Activated T-cell treated with anti-CD3 and anti-CD28 coated beads, Interleukin-2, amount 50 U/mL, for 48 hours (primary cell): ENCODE measurements at places on chromosomes 4 and X.
A peak's percentile ranks its signal among the peaks of the same experiment; 100 is the strongest.

- DNase-seq, result no peak
Measured at GRCh38 chr4:159048166-159048886, 54.6 kb upstream of the RAPGEF2 start.

- DNase-seq, result peak; percentile 19
Measured at GRCh38 chrX:79182616-79183015, 38.1 kb downstream of the GPR174 start.

- DNase-seq, result peak; percentile 26
Measured at GRCh38 chr4:154741922-154742850, 1.6 kb upstream of the LRAT start.

DNA sequence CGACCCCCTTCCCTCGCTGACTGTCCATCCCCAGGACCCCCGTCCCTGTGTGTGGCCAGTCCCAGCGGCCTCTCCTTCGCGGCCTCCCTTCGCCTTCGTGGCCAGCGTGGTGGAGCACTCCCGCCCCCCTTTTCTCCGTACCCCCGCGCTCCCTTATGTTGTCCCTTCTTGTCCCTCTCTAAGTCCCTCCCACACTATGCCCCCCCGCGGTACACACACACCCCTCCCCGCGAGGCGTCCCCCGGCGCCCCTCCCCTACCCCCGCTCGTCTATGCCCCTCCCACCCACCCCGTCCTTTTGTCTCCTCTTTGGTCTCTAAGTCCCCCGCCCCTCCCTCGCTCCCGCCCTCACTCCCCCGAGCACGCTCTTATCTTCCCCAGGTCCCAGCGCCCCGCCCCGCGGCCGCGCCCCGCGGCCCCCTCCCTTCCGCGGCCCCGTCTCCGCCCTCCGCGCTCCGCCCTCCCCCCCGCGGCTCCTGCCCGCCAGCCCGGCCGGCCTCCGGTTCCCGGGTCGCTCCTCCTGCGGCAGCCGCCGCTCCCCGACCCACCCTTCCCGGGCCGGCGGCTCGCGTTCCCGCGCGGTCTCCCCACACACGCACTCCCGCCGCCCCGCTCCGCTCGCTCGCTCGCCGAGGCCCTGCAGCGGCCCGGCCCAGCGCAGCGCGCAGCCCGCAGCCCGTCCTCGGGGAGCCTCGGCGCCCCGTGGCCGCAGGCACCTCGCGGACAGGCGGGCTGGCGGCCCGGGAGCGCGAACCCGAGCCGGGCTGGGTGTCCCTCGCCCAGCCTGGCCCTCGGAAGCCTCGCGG is 26.3 kb downstream of the UTP14A start:
- DNase-seq, result peak; percentile 79

- DNase-seq, result no peak
Measured at GRCh38 chr4:14345356-14345775, 656.9 kb upstream of the CPEB2 start.

- peak; percentile 41 for DNase-seq
Measured at GRCh38 chrX:104343428-104344129, 88.8 kb upstream of the ESX1 start.

DNA sequence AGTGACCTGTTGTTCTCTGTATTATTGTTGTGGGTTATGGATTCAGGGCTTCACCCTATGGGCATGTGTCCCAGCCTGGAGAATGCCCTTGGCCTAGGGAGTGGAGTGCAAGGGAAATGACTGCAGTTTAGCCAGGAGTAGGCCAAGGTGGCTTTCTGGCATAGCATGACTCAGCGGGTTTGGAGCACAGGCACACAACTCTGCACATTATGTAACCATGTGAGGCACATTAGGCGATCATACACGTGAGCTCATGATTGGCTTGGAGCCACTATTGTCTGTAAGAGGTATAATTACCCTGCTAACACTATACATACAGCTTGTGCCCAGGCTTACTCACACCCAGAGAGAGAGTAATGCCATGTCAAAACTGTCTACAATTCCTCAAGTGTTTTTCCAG is 35.1 kb upstream of the TACR3 start:
- DNase-seq, result no peak

DNA sequence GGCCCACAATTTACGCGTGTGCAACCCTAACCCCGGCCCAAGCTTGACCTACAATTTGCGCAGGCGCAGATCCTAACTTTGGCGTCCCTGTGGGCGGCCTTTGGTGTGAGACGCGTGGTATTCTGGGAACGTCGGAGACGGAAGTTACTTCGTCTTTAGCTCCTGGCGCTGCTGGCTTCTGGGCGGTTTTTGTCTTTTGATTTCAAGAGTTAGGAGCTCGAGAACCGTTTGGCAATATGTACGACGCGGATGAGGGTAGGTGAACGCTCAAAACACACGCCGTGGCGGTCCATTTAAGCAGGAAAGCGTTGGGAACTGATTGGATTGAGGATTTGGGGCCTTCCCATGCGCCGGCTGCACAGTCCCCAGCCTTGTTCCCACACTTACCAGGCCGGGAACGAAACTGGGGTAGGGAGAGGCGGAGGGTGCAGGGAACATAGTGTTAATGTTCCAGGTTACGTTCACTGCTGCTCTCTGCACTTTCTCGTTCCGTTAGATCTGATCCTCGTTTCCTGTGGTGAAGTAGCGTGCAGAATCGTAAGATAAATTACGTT is at the start of gene POLR2B:
Gene POLR2B (plus strand): TSS at position 147 of the 554 bp plus-strand sequence. CDS start 90 bp downstream, at position 237.
- DNase-seq, result peak; percentile 95

GRCh38 chrX:1658071-1658491 is 43.2 kb downstream of the ASMT start:
- DNase-seq, result peak; percentile 23

- peak; percentile 22 for DNase-seq
Measured at GRCh38 chr4:127623797-127624083, 9.0 kb upstream of the INTU start.

- DNase-seq, result no peak
Measured at GRCh38 chr4:37991623-37992410, 31.6 kb downstream of the PTTG2 start.

- DNase-seq, result peak; percentile 74
Measured at GRCh38 chr4:7761720-7762119, 177.9 kb downstream of the AFAP1 start.

GRCh38 chr4:75018811-75019479 is 86.0 kb downstream of the PARM1 start:
- no peak for DNase-seq

DNA sequence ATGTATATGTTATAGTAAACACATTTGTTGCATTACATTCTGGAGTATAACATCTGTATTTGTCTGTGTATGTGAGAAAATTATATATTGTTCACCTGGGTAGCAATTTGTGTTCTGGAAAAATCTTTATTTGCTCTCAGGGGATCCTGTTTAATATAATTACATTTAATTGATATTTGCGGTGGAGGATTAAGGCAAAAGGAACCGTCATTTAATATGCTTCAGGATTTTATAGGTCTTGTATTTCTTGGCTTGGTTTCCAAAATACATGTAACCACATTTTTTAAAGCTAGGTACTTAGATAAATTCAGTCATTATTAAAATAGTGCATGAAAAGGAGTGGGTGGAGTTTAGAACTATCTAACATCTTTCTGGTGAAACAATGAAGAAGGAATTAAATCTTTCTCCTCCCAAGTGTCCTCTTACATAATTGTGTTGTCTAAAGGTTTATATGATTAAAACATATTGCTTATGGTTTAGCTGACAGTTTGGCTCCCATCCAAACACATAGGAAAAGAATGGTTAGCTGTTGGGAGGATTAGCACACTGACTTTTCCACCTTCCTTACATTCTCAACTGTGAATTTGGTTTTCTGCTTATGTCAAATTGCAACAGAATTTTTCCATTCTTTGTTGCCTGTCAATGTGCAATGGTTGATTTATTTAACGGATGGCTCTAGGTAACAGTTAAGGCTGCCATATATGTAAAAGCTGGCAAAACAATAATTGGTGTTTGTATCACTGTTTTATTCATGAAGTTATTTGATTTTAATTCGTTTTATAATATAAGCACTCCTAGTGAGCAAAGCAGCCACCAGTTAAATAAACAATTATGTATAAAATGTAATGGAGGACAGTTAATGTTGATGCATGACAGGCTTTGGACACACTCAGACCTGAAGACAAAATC is 250.8 kb upstream of the SFRP2 start:
- DNase-seq, result no peak

DNA sequence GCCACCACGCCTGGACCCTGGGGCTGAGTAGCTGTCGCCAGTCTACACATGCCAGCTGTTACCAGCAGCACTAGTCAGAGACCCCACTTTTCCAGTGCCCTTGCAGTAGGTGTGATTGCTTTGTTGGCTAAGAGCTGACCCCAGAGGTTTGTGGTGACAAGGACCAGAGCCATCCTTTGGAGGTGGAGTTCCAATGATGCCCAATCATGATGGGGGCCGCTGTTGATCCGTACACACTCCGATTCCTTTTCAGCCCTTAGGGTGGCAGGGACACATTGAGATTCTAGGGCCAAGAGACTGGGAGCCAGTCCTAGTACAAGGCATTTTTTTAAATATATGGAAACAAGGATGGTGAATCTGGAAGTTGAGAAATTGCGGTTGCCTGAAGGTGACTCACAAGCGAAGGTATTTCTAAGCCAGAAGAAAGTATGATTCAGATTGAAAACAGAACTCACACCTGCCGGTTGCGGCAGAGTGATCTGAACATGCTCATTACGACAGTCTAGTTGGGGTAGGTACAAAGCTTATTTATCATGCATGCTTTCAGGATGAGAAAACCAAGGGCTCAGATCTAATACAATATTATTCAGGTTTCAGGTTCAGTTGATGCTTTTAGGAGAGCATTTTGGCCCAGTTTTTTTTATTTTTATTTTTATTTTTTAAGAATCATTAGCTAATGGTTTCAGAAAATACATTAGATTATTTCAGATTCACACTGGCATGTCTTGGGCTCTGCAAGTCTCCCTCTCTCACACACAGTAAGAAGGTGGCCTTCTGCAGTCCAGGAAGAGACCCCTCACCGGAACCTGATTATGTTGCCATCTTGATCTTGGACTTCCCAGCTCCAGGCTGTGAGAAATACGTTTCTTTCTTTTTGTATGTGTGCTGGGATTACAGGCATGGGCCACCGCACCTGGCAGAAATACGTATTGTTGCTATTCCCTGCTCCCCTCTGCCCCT is 43.4 kb downstream of the SHROOM2 start:
- DNase-seq, result peak; percentile 46

GRCh38 chrX:37470711-37471110 is 100.8 kb upstream of the LANCL3 start:
- no peak for DNase-seq

GRCh38 chr4:139142980-139143379 is 34.0 kb downstream of the ELF2 start:
- no peak for DNase-seq

- no peak for DNase-seq
Measured at GRCh38 chr4:134201216-134202161, at the start of gene PABPC4L. Gene PABPC4L, minus strand, starts transcription at chr4:134201789. Its CDS starts 770 bp downstream, at chr4:134201019.

- no peak for DNase-seq
Measured at GRCh38 chrX:103396186-103396585, 19.8 kb downstream of the BEX3 start.

- DNase-seq, result no peak
Measured at GRCh38 chr4:119626943-119627266, 1.7 kb downstream of the PDE5A start.

- peak; percentile 37 for DNase-seq
Measured at GRCh38 chrX:129984111-129984958, 1.9 kb downstream of the BCORL1 start.

GRCh38 chr4:3533423-3533820 is 1.2 kb upstream of the LRPAP1 start:
- no peak for DNase-seq

DNA sequence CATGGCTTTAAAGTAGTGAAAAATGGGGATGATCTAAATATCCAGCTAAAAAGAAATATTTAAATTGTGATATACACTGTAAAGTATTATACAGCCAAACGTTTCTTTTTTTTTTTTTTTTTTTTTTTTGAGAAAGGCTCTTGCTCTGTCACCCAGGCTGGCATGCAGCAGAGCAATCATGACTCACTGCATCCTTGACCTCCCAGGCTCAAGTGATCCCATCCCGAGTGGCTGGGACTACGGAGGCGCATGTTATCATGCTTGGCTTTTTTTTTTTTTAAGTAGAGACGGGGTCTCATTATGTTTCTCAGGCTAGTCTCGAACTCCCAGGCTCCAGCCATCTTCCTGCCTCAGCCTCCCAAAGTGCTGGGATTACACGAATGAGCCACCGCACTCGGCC is 17.1 kb downstream of the SMIM14 start:
- no peak for DNase-seq

DNA sequence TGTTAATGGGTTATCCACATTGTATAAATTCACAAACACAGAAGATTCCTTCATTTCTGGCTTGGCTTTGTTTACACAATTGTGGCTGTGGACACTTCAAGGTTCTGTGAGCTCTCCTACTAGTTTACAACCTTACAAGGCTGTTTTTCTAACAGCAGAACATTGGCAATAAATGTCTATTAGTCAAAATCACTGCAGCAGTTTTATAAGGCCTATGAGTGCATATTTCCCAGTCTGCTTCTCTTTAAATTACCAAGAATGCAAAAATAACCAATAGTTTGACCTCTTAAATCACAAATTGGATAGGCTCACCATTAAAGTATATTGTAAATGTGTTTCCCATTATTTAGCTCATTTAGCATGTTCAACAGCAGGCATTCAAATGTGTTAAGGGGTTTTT is 239.2 kb downstream of the DKK2 start:
- no peak for DNase-seq

DNA sequence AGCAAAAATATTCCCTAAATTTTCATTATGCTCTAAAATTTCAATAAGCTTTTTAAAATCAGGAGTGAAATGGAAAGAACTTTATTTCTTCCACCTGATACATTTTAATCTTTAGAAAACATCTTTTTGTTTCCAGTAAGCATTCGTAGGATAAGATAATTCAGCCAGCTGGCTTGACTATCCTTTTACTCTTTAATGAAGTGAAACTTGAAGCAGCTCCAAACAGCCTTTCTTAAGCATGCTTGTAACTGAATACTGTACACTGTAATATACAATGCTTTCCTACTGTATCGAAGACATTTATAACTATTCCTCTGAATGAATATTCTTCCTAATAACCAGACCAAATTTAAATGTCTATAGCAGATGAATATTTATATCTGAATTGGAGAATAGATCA is 98.8 kb downstream of the KLHL4 start:
- no peak for DNase-seq

DNA sequence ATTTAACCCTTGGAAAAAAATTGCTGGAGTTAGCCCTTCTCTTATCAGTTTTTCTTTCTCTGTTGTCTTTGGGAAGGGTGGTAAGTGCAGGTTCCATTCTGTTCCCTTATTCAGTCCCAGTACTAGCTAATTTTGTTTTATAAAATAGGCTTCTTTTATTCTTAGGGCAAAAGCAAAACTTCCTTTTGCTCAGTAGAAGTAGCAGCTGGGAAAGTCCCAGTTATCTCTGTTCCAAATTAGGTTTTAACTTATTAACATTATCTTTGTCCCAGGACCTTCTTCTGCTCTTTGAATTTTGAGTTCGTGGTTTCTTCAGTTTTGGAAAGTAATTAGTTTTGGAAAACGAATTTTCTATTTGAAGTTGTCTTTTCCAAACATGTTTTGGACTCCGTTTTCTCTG is 61.1 kb downstream of the BANK1 start:
- DNase-seq, result no peak

DNA sequence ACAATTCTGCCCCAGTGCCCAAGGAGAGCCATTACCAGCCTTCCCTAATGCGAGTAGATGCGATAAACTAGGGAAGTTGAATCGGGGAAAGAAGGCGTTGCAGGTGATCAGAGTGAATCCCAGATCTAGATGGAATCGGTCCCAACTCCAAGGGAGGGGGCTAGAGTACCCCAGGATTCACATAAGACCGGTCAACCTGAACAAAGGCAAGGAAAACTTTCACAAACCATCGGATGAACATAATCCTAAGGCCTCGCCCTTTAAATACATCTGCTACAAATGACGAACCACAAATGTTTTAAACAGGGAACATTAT is 11.2 kb upstream of the ZCCHC13 start:
- no peak for DNase-seq

- no peak for DNase-seq
Measured at GRCh38 chrX:51614353-51615012, 4.2 kb downstream of the CENPVL3 start.
